Stimulated activated naive CD4-positive, alpha-beta T cell treated with Interleukin-2 at 50 U/mL for 16 hours (primary cell): ENCODE measurements at places on chromosomes 12 and 14.
A peak's percentile ranks its signal among the peaks of the same experiment; 100 is the strongest.

GRCh38 chr12:21656905-21657325, 727 bp downstream of the LDHB start:
- peak; percentile 45 for DNase-seq

DNA sequence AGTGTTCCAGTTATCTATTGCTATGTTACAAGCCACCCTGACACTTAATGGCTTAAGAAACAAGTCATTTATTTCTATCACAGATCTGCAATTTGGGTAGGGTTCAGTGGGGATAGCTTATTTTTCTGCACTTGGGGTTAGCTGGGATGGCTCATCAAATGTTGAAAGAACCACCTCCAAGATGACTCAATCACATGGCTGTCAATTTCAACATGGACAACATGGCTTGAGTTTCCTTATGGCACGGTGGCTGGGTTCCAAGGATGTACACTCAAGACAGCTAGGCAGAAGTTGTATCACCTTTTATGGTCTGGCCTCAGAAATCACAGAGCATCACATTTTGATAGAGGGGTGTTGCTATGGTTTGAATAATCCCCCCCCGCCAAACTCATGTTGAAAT, 24.5 kb upstream of the IGF1 start:
- no peak for DNase-seq

- no peak for DNase-seq
Observed at GRCh38 chr12:121908702-121909101, 9.7 kb upstream of the CFAP251 start.

- no peak for DNase-seq
Observed at GRCh38 chr12:75756771-75757170, 245.4 kb upstream of the KRR1 start.

DNA sequence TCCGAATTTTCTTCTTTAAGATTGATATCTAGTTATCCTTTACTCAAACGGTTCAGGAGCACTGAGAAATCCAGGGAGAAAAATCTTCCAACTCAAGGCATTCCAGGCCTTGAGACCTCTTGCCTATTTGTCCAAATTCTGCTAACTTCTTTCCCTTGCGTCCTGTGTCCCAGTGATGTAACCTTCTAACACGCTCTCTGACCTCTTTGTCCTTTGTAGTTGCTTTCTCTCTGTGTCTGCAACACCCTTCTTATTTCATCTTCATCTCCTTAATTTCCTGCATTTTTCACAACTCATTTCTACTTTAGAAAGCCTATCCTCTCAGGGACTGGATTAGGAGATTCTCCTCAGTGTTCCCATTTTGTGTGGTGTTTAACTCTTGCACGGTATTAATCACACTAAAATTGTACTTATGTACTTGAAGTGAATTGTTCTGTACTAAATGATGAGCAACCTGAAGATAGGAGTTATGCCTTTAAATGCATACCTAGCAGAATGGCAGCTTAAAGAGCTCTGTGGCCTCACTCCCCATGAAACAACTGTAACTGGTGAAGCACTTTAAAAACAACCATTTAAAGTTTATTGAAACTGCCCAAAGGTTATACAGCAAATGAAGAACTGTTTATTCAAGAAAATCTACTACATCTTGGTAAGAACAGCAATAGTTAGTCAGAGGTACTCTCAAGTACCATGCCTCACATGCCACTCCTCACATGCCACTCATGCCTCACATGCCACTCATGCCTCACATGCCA, 7.4 kb upstream of the SNAPC1 start:
- DNase-seq: no peak

GRCh38 chr12:13373131-13373530, 176.6 kb downstream of the EMP1 start:
- no peak for DNase-seq

DNA sequence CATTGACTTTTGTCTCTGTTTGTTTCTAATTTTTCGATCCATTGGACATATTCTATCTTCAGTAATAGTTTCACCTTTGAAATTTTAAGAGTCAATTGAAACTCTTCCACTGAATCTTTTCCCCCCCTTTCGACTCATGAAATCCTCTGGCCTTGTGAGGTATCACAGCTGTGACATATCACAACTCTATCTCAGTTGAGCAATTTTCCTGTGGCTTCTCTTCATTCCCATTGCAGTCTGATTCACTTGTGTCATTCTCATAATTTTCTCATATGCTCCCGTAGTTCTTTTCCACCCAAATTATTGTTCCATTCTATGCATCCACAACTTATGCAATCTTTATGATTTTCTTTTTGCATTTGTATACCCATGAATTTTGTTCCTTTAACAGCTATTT, 261.6 kb downstream of the DACT1 start:
- no peak for DNase-seq

GRCh38 chr12:10067942-10068341, 30.8 kb downstream of the CLEC1A start:
- no peak for DNase-seq

- no peak for DNase-seq
Observed at GRCh38 chr14:79278286-79278797, 933.0 kb downstream of the DIO2 start.

GRCh38 chr12:110906516-110906915, 13.9 kb downstream of the MYL2 start:
- no peak for DNase-seq

GRCh38 chr14:99258341-99258861, 13.6 kb downstream of the BCL11B start:
- no peak for DNase-seq

DNA sequence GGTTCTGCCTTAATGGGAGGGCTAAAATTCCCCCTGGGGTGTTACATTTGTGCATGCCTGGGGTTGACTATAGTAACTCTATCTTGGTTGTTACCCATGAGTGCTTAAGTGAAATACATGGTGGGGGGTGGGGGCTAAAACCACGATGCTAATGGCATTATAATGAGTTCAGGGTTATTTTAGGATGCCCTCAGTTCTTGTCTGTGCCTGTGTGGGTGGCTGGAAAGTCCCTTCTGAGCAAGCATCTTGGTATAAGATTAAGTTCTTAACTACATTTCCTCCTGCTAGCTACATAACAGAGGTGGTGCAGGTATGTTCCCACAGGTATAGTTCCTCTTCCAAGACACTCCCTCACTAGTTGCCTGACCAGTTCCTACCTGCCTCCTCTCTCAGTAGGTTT, 822.3 kb downstream of the LRFN5 start:
- DNase-seq: no peak

- no peak for DNase-seq
Observed at GRCh38 chr12:20429852-20430251, 61.5 kb downstream of the PDE3A start.

- DNase-seq: no peak
Observed at GRCh38 chr14:42190744-42191143, 584.1 kb downstream of the LRFN5 start.

DNA sequence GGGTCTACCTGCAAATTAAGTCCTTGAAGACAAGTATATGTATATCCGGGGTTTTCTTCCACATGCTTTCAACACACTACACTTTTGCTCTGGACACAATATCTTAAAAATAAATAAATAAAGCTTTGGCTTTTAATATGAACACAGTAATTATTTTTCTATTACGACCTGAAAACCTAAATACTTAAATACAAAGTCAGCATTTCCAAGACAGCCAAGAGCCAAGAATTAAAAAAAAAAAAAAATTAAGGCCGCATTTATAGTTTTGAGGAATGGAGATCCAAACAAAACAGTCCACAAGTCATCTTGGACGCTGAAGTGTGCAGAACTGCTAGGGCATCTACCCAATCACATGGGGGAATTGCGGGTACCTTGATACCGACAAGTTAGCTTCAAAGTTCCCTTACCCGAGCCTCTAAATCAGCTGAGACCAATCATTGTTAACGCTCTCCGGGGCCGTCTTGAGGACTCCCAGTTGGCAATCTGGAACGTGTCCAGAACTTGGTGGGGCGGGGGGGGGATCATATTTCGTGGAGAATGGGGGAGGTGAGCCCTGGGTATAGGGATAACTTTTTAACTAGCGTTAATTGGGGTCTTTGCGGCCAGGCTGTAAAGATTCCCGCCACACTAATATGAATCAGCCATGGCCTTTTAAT, 731 bp upstream of the PCNX4 start:
- DNase-seq: no peak

DNA sequence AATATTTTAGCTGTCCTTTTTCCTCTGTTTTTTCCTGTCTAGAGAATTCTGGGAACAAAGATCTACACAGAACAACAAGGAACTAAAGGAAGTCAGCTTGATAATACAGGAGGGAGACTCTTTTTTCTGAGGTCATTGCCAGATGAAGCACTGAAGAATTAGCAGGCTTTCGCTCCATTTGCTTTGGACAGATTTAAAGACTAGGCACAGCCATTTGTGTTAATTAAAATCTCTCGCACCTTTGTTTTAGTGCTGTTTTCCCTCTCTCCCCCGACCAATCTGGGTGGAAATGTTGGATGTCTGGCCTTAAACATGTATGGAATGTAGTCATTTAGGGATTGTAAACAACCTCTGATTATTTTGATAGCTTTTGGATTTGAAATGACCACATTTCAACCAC, 9.6 kb upstream of the GPHN start:
- DNase-seq: no peak

DNA sequence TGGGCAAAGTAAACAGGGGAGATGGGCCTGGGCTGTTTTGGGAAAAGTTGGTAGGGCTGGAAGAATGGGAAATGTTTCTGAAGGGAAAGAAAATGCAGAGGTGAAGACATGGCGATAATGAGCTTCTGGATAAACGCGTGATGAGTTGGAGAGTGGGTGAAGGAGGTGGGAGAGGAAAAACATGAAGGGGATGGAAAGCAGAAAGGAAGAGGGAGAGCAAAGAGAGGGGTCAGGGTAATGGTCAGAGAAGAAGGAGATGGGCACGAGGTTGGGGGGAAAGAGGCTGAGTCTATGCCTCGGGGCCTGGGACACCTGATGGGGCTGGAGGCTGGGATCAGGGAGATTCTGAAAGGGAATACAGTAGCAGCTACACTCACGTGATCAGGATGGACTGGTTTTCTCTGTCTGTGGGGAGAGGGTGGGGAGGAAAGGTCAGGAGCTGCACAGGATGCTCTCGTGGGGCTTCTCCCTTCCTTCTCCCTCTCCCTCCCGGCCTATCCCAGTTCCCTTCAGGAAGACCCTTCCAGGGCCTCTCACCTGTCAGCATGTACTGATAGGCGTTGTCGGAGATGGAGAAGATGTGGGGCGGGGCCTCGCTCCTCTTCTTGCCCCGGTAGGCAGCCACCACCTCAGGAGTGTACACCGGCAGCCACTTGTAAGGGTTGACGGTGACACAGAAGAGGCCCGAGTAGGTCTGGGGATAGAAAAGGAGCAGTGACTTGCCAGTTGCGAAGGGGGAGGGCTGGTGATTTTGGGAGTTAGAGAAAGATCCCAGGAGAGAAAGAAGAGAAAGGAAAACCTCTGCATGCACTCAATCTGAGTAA, 3.1 kb downstream of the MYH7 start:
- no peak for DNase-seq

DNA sequence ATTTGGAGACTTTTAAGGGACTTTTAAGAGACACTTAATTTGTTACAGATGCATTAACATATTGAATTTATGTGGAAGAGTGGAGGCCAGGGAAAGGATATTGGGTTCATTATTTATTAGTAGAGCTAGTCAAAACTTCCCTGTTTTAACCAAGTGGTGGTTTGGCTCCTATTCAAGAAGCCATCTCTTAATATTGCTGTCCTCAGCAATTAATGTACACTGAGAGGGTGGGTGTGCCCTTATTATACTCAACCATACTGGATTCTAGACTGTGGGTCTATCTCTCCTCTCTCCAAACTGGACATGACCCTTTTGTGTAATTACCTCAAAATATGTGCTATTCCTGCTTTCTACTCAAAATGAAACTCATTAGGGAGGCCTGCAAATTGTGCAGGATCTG, 398.7 kb upstream of the DDHD1 start:
- no peak for DNase-seq

DNA sequence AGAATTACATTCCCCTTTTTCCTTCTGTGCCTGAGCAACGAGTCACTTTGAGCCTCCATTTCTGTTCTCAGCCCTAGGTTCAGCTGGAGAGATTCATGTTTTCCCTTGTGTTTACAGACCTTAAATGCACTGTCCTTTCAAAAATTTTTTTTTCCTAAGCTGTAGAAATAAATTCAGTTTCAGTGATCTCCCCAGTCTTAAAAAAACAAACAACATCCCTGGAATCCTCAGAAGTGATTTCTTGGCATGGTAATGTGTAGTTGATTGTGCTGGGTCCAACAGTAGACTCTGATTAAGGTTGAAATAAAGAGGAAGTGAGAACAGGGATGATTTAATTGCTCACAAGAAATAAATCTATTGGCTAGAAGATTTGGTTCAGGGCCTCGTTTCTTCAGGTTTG, 89.3 kb downstream of the NTN4 start:
- no peak for DNase-seq

- no peak for DNase-seq
Observed at GRCh38 chr14:38469156-38469555, 213.3 kb upstream of the CLEC14A start.

GRCh38 chr14:53411125-53411524, 258.0 kb upstream of the DDHD1 start:
- no peak for DNase-seq

GRCh38 chr12:11877102-11877826, 193.5 kb upstream of the BCL2L14 start:
- DNase-seq: no peak

DNA sequence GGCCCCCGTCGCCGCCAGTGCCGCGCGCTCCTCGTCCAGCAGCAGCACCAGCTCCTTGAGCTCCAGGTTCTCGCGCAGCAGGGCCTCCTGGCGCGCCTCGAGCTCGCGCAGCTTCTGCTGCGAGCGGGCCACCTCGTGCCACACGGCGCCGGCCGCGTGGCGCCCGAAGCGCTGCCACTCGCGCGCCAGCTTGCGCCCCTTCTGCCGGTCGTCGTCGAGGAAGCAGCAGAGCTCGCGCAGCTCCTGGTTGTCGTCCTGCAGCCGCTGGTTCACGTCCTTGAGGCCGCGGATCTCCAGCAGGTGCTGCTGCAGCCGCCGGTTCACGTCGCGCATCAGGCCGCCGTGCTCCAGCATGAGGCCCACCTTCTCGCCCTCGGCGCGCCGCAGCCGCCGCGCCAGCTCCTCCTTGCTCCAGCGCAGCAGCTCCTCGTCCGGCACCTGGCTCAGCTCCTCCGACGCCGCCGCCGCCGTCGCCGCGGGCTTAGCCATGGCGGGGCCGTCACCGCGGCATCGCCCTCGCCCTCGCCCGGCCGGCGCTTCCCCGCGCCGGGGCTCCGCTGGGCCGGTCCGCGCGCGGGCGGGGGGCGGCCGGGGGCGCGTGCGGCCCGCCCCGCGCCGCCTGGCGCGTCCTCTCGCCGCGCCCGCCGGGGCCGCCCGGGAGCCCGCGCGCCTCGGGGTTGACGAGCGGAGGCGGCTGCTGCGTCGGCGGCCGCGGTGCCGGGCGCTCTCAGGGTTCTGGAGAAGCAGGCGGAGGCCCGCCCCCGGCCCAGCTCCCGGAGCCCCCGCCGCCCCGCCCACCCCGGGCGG, at the start of gene CCDC85C:
Gene CCDC85C (minus strand): TSS at position 737 of the 807 bp plus-strand sequence. CDS start 248 bp downstream, at position 489.
- DNase-seq: peak; percentile 53
